ENCODE measurements at places on chromosomes 7 and 10.
A peak's percentile ranks its signal among the peaks of the same experiment; 100 is the strongest.

DNA sequence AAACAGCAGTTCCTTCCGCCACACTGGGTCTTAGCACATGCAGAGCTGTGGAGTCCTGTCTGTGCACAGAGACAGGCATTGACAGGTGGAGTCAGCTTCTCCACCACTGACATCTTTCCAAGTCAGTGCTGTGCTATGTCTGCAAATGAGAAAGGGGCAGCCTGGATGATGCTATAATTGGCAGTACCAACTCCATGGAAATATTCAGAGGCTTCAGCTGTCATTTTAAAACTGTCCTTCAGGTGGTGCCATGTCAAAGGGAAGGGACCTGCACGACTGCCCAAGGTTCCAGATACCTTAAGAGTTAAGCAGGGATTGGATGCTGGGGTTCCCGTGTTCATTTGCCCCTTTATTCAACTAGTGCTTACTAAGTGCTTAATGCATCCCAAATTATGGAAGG, 258.0 kb upstream of the PRKCQ start:
- DNase-seq, result no peak

GRCh38 chr7:108367314-108367713, 88.9 kb downstream of the NRCAM start:
- DNase-seq, result no peak

GRCh38 chr10:99964791-99965190, 45.0 kb downstream of the DNMBP start:
- DNase-seq, result peak; percentile 17

GRCh38 chr7:151400626-151401315, 9.1 kb downstream of the WDR86 start:
- DNase-seq, result no peak

GRCh38 chr7:30914596-30914995, 2.9 kb downstream of the AQP1 start:
- DNase-seq, result peak; percentile 86

DNA sequence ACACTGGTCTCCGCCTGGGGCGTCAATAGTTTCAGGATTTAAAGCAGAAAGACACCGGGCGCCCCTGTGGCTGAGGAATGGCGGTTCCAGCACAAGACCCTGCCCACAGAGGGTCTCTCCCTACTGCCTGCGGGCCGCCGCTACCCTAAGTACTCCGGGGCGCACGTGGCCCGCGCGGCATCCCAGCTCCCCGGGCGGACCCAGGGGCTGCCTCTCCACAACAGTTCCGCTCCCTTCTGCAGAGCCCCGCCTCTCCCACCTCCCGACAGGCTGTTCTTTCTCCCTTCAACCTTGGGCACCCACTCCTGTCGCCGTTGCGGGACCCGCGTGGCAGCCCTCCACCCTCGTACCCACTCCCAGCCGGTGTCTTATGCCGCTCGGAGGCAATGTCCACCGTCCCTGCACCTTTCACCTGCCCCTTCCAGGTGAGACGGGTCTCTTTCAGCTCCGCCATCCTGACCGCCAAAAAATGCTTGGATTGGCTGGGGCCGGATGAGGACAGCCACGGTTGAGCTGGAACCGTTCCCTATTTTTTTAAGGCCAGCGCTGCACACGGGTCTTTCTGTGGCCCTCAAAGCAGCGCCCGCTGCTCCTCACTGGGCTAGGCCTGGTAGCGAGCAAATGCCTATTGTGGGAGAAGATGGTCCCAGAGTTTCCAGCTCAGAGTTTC, 1.6 kb upstream of the NKX2-3 start:
- no peak for DNase-seq

DNA sequence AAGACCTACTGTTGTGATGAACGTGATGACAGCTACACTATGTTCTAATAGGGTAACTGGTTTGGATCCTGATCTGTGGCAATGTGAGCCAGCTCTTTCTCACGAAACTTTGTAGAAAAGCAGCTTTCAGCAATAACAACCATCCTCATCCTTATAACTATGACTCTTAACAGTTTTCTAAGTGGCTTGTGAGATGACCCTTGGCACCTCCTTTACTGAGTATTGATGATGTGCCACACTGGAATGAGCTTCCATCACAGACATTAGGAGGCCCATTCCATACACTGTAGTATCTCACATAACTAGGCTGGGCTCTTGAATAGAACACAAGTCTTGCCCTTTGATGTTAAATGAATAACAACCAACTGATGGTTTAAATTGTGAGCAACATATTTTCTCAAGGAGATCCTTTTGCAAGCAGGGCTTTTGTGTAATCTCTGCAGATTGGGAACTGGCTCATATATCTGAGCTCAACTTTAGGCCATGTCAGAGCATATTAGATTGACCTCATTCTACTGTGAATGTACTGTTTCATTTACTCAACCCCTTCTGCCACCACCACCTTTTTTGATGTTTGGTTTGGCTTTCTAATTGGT, 46.4 kb downstream of the MYPN start:
- no peak for DNase-seq

DNA sequence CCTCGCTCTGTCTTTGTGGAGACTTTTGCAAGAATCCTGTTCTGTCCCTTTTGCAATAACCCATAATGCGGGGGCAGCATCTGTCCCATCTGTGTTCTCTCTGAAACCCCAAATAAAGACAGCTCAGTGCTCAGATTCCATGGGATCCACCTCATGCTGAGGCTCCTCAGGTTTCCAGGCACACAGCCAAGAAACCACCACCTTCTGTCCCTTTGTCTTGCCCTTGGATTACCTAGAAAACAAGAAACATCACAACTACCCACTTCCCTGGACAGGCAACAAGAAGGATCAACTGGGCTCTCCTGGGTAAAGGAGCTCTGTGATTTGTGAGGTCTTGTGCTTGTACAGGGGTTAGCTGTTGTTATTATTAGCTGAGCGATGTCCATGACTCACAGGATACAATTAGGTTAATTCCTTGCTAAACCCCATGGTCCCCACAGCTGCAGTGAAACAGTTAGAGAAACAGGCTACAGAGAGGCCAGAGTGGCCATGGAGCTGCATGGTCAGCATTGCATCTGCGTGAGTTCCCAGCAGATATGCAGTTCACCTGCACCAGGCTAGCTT, 50.2 kb downstream of the CXCL12 start:
- DNase-seq, result no peak

- DNase-seq, result no peak
These were observed 120.9 kb upstream of the DIP2C start for GRCh38 chr10:810351-810846.

DNA sequence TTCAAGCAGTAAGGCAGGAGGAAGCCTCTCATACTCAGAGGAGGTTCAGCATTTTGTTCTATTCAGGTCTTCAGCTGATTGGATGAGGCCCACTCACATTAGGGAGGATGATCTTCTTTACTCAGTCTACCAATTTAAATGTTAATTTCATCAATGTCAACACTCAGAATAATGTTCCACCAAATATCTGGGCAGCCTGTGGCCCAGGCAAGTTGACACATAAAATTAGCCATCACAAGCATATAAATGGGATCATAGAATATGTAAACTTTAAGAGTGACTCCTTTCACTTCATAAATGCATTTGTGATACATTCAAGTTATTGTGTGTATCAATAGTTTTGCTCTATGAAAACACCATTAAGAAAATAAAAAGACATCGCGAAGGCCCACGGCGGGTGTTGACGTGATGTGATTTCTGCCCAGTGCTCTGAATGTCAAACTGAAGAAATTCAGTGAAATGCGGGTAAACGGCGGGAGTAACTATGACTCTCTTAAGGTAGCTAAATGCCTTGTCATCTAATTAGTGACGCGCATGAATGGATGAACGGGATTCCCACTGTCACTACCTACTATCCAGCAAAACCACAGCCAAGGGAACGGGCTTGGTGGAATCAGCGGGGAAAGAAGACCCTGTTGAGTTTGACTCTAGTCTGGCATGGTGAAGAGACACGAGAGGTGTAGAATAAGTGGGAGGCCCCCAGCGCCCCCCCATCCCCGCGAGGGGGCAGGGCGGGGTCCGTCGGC, 536.1 kb upstream of the AUTS2 start:
- DNase-seq, result no peak

DNA sequence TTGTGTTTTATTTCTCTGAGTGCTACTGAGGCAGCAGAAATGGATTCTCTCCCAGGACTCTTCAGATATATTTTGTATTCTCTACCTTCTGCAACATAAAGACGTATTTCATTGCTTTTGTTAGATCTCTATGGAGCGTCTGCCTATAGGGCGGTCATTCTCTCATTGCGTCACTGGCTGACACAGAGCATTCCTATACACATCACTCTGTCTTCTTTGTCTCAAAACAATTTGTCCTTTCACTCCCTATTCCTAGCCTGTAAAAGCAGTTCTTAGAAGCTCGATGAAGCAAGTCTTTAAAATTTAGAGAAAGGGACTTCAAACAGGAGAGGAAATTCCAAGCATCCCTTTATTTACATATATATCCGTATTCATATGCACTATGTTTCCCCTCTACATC, 120.6 kb downstream of the CPED1 start:
- no peak for DNase-seq

GRCh38 chr10:75663947-75664664, 232.7 kb downstream of the LRMDA start:
- DNase-seq, result no peak

DNA sequence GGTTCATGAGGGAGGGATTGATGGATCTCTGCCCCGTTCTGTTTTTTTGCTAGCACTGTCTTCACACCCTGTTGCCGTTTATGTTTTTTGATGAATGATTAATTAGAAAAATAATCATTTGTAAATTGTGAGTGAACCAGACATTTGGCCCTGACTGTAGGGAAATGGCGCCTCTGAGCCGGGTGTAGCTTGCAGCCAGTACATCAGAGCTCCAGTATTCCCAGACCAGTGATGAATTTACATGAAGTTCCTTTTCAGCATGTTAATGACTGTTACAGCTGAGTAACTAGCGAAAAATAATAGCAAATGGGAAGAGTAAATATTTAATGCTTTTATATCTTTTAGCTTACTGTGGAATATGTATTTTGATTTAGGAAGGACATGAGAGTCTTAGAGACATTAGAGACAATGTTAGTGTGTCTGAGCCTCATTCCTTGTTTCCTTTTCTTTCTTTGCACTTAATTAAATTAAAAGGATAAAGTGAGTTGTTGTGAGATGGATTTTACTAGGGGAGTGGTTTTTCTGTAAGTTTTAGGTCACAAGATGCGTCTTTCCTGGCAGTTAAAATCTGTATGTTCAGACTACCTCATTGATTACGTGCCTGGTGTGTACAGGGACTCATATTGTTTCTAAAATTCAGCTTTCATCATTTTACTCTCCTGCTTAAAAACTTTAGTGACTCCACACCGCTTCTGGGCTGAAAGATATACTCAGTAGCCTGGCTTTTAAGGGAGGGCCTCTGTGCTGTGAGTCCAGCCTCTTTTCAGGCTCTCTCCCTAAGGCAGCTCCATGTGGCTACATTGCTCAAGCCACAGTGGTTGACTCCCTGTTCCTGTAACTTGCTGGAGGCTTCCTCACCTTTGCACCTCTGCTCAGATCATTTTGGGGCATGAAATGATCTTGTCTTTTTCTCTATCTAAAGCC, 86.4 kb downstream of the AUTS2 start:
- DNase-seq, result no peak

DNA sequence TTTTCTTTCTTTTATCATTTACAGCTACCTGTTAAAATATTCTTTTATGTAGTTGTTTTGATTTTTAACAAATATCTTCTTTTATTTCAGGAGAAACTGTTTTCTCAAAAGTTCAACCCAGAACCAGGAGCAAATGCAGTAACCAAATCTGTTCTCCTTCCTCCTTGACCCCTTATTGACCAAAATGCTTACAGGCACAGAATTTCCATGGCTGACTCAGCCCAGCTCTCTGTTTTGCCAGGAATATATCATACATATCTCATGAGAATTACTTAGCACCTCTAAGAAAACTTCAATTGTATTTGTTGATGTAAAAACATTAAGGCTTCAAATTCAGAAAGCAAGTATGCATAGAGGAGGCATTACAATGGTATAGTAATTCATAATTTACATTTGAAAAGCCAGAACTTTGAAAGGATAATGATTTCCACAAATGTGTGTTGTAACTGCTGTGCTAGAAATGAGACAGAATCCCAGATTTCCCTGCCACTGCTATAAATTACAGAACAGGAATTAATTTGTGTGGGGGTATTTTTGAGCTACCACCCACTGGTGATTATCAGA, 2.2 kb downstream of the GSAP start:
- no peak for DNase-seq

- no peak for DNase-seq
These were observed 23.6 kb upstream of the PDLIM1 start for GRCh38 chr10:95314192-95314918.

- peak; percentile 79 for DNase-seq
These were observed at the start of gene UBN2 for GRCh38 chr7:139230774-139231512. Gene UBN2, plus strand, starts transcription at chr7:139231237. Its CDS starts 248 bp downstream, at chr7:139231485.

DNA sequence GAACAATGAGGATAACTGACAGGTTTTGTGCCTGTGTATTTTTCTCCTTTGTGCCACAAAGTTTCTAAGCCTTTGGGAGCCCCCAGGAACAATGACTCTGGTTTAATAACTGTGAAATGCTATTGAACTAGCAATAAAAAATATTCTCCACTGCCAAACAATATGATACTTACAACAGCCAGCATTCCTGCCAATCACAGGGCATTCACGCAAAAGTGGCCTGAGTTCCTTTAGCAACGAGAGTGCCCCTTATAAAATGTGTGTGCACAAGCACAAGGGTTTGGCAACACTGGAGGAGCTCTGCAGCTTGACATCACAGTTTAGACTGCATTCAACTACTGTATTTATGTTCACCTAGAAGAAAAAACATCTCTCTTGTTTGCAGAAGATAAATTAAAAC, 412.9 kb upstream of the NFE2L3 start:
- no peak for DNase-seq

DNA sequence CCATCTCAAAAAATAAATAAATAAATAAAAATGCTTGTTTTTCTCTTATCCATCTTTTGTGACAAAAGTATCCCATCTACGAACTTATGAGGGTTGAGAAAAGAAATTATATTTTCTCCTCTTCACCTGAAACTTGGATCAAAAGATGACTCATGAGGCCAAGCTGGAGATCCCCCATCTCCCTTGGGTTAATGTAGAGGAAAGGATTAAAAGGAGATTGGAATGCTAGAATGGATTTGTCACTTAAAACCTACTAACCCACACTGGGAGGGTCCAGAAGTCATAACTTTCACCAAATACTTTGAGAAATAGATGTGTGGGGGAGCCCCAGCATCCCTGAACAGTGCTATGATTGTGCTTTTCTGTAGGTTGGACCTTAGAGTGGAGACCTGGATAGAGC, 46.3 kb upstream of the PIK3CG start:
- no peak for DNase-seq

DNA sequence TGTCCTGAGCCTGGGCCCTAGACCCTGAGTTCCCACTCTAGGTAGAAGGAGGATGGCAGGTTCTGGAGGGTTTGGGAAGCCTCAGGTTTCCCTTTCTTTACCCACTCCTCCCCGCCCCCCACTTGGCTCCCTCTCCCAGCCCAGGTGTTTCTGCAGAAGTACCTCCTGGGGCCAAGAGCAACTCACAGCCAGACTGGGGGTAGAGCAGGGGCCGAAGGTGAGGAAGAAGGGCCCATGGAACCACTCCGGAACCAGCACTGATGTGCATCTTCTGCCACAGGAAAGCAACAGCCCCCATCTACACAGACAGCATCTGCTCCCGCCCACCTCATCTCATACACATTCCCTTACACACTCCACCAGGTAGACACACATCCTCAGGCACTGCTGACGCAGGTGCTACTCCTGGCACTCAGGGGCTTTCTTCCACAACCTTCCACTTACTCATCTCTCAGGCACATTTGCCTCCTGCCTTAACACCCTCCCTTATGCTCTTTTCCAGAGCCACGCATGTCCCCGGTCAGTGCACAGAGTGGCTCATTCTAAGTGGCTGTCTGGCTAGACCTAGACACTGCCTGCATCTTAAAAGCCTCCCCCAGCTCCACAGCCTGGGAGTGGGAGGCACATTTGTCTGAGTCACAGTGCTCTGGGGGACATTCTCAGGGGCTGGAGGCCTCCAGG, 1.8 kb downstream of the EPHB6 start:
- no peak for DNase-seq

- DNase-seq, result no peak
These were observed 20.7 kb downstream of the WAPL start for GRCh38 chr10:86500846-86501245.

Measured in SW 1271 (cell line).